Naive thymus-derived CD4-positive, alpha-beta T cell (primary cell): ENCODE measurements at places on chromosomes 5 and 9. TPM values are rescaled to one million over a fixed set of nuclear protein-coding genes. Genes with fewer than 3 reads are reported as not detected.

DNA sequence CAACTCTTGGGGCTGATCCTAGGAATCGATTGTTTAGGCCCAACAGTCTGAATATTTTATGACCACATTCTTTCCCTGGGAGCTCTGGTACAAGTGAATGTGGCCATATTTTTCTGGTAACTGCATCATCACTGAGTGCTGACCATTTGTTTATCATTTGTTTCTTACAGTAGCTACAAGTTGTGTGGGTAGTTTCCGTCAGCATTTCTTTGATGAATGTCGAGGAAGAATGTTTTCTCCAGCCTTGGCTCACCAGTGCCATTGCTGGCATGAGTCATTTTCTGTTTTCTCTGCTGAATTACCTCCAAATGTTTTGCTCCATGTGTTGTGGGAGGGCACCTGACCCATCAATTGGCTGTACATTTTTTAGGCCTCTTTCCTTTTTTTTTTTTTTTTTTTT lies 14.1 kb upstream of the CARD19 start:
- H3K27me3 ChIP-seq = no peaks in the 10 kb centered on the region
- no peak for DNase-seq
- peaks cover 40% of the 10 kb centered on the region for H3K36me3 ChIP-seq
- no peak overlapping the region for H3K27ac ChIP-seq

- H3K27me3 ChIP-seq = no peaks in the 10 kb centered on the region
- no peak overlapping the region for H3K27ac ChIP-seq
- no peak overlapping the region for H3K4me3 ChIP-seq
- no peaks in the 10 kb centered on the region for H3K36me3 ChIP-seq
- no peak for DNase-seq
- no peaks in the 10 kb centered on the region for H3K4me1 ChIP-seq
Measured at GRCh38 chr5:61477788-61478187, 145.7 kb downstream of the ZSWIM6 start.

DNA sequence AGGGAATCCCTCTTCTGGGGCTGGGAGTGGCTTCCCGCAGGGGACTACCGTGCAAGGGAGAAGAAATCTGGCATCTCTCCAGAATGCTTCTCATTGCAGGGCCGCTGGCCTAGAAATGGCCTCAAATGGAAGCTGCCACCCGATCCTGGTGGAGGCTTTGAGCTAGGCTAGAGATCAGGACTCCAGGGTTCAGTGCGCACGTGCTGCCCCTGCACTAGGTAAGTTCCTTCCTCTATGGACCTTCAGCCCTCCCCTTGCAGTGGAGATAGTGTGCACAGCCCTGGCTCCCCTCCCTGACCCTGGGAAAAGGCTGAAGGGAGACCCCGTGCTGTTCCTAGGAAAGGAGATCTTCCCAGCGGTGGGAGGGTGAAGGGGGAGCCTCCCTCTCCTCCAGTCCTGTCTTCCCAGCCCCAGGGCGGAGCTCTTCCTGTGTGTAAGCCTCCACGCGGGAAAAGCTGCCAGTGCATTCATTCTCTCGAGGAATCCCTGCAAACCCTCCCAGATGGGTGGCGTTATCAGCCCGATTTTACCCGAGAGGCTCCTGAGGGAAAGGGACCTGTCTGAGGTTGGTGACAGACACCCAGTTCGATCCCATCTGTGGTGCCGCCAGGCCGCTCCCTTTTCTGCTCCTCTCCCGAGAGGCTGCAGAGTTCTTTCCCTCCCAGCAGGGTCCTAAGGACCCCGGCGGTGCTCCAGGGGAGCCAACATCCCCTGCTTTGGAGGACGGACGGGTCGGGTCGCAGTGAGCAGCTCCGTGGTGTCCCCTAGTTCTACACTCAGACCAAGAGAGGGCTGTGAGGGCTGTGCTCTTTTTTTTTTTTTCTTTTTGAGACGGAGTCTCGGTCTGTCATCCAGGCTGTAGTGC lies 1.4 kb upstream of the CERCAM start:
- H3K27me3 ChIP-seq = peaks cover 5% of the 10 kb centered on the region
- no peak overlapping the region for H3K27ac ChIP-seq
- DNase-seq = no peak
- peak overlapping the region; percentile 58 for H3K4me3 ChIP-seq

DNA sequence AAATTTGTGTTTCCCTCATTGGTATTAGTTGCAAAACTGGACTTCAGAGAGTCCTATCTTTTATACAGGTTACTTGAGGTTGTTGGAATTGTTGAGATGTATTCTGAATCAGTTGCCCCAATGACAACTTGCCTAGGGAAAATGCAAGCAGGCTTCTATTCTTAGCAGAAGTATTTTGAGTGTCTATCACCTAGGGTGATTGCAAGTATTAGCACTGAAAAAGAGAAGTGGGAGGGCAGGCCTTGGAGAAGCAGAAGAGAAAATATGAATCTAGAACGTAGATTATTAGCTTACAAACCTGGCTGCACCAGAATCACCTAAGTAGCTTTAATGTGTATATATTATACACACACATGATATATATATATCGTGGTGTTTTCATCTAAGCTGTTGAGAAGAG lies 43.2 kb downstream of the ADAMTS12 start:
- no peaks in the 10 kb centered on the region for H3K4me1 ChIP-seq
- DNase-seq = no peak
- no peak overlapping the region for H3K27ac ChIP-seq
- H3K36me3 ChIP-seq = no peaks in the 10 kb centered on the region

GRCh38 chr9:97842960-97843359 lies 10.1 kb upstream of the FOXE1 start:
- H3K4me1 ChIP-seq = no peaks in the 10 kb centered on the region
- peaks cover 18% of the 10 kb centered on the region for H3K27me3 ChIP-seq
- no peak overlapping the region for H3K4me3 ChIP-seq
- DNase-seq = no peak
- no peaks in the 10 kb centered on the region for H3K36me3 ChIP-seq

IFT74 gene
- total RNA-seq = 11.6 TPM
